ENCODE measurements at places on chromosomes 7 and 10.

DNA sequence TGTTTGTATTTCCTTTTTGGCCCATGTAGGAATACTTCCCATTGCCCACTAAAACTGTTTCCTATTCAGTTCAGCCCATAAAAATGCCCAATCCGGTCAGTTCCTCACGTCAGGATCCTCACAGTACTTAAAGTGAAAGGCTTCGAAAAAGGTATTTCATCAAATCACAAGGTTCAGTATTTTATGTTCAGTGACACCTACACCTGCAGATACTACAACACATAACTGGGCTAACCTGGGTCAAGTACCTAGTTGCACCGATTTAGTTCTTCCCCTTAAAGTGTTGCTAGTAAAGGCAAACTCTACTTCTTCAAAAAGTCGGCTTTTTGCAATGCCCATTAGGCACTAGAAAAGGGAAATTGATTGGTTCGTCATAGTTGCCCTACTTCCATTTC lies 1.1 kb downstream of the SNX13 start:
- DNase-seq: no peak

DNA sequence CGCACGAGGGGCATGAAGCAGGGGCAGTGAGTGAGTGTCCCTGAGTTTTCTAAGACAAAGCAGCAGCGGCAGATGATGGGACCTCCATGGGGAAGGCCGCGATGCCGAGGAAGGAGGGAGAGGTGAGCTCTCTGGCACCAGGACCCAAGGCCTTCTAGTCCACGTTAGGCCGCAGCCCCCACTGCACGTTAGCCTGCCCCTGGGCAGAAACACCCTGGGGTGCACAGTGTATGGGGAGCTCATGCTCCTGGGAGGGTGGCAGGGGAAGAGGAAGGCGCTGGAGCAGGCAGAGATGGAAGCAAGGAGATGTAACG lies 97.3 kb upstream of the IKZF1 start:
- DNase-seq: no peak

DNA sequence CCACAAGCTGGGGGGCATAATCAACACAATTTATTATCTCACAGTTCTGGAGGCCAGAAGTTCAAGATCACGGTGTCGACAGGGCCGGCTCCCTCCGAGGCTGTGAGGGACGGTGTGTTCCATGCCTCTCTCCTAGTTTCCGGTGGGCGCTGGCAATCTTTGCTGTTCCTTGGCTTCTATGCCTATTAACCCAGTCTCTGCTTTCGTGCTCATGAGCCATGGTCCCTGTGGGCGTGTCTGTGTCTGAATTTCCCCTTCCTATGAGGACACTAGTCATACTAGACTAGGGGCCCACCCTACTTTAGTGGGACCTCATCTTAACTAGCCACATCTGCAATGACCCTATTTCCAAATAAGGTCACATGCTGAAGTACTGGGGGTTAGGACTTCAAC lies 29.4 kb downstream of the HIPK2 start:
- DNase-seq: no peak

DNA sequence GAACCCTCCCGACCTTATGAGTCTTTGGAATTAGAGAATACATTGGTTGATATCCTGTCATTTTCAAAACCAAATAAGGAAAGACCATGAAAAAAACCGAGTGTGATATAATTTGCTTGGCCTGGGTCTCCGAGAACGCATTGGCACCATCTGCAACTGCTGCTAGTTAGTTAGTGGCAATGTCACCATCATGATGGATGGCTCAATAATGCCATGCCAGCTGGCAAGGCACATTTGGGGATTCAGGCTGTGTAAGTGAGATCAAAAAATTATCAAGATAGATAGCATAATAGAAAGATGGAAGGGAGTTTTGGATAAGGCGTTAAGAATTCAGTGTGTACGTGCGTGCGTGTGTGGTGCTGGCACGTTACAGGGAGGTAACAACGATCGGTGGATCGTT lies 134.7 kb upstream of the TCERG1L start:
- DNase-seq: no peak

GRCh38 chr7:48217753-48218152 lies 46.5 kb downstream of the ABCA13 start:
- no peak for DNase-seq

DNA sequence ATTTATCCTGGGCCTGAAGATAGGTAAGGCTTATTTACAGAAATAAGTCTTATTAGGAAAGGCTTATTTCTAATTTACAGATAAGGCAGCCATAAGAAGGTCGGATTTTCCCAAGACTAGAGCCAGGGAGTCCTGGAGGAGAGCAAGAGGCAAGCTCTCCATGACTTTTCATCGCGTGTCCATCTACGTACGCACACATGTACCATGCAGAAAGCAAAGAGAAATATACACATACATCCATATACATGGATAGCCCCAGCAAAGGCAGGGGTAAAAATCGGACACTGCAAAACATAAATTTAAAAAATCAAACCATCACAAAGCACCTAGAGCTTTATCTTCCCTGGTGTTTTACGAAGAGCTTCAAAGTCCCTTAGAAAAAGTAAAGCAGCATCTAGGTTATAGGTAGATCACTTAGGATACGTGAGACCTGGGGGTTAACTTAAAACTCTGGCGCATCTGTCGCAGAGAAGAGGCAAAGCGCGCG lies 25.8 kb upstream of the ZRANB1 start:
- no peak for DNase-seq

GRCh38 chr10:91969297-91969696 lies 45.7 kb downstream of the BTAF1 start:
- no peak for DNase-seq

DNA sequence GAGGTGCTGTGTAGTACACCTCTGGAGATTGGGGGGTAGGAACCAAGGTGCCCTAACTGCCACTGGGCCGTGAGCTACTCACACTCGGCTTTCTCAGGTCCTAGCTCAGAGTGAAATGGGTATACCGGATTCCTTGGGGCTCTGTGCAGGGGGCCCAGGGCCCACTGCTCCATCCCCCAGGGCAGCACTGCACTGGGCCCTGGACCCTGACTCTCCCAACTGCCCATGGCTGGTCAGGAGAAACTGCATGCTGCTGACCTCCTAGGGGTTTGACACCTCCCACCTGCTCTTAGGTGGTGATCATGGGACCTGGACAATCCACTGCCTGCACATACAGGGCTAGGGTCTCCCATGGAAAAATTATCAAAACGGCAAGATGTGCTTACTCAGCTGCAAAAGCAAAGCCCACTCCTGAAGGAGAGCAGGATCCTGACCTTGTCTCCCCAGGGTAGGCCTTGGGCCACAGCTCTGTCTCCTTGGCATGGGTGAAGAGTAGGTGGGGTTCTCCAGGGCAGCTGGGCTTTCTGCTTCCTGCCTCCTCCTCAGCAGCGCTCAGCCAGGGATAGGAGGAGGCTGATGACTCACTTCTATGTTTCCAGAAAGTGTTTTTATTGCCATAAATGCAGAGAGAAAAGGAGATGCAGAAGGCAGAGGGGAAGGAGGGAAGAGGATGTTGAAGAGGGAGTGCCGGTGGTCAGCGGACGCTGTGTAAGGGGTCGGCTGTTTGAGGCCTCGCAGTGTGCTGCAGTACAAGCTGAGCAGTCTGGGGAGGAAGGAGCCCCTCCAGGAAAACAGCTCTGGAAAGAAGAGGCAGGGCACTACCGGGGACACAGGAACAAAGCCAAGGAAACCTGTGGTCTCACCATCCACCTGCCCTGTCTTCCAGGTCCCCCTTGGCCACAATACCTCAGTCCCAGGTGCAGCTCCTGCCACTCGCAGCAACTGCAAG lies 107.8 kb downstream of the ARHGAP22 start:
- no peak for DNase-seq

DNA sequence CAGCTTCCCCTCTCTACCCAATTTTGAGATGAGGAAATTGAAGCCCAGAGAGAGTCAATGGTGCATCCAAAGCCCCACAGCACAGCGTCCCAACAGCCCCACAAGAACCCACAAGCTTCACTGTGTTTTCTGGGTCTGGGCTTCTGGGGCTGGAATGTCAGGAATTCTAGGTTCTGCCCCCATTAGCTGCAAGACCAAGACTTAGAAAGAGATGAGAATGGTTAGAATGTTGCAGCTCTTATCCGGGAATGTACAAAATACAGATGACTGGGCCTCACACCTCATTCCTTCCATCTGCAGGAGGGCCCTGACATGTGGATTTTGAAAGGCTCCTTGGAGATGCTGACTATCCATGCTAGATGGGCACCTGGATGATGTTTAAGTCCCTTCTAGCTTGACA lies 6.0 kb upstream of the SGPL1 start:
- no peak for DNase-seq

DNA sequence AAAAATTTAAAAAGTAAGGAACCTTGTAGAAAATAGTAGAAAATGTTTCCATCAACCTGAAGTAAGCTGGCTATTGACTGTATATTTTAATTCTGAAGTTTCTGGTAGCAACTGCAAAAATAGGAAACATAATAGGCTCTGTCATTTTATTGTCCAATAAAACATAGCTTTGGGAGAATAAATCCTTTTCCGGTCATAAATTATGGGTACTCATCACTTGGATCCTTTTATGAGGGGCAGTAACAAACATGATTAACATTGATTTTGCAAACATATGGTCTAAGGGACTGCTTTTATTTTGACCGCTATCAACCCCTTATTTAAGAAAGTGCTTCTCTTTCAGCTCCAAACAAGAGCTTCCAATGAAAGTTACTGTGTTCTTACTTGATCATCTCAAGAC lies 495.9 kb upstream of the ANKRD30A start:
- no peak for DNase-seq

GRCh38 chr10:121580276-121581116 lies 17.7 kb downstream of the FGFR2 start:
- no peak for DNase-seq

- no peak for DNase-seq
Observed at GRCh38 chr10:123044391-123044790, 35.6 kb downstream of the ACADSB start.

- DNase-seq: no peak
Observed at GRCh38 chr10:27436710-27437109, 67.4 kb upstream of the RAB18 start.

DNA sequence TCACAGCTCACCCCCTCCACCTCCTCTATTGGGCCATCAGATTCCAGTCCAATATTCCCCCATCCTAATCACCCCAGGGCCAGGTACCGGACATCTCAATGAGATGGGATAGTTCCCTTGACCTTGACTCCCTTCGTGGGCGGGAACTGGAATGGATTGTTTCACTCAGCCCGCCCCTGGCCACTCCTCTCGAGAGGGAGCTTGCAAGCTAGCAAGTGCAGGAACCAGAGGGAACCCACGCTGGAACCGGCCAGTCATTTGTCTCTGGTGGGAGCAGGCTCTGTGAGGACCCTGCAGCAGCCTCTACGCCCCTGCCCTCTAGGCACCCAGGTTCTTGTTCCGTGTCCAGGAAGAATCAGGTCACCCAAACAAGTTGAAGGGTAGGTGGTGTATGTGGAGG lies 11.0 kb upstream of the RADIL start:
- DNase-seq: no peak

- DNase-seq: no peak
Observed at GRCh38 chr10:24574578-24575155, 149.0 kb downstream of the ARHGAP21 start.

DNA sequence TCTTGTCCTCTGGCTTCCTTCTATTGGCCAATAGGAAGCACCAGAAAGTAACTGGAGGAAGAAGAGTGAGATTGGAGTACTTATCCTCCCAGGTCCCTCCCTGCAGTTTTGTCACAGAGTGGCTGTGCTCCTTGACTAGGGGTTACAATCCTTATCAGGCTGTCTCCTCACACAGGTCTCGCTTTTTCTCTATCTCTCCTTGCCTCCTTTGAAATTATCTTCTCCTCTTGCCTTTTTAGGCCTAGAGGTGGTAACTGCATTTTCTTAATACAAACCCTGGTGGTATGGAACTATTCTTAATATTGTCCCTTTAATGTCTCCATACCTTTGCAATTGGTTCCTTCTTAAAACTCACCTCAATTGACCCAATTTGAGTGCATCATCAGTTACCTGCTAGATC lies 2.7 kb downstream of the PRSS37 start:
- DNase-seq: no peak

DNA sequence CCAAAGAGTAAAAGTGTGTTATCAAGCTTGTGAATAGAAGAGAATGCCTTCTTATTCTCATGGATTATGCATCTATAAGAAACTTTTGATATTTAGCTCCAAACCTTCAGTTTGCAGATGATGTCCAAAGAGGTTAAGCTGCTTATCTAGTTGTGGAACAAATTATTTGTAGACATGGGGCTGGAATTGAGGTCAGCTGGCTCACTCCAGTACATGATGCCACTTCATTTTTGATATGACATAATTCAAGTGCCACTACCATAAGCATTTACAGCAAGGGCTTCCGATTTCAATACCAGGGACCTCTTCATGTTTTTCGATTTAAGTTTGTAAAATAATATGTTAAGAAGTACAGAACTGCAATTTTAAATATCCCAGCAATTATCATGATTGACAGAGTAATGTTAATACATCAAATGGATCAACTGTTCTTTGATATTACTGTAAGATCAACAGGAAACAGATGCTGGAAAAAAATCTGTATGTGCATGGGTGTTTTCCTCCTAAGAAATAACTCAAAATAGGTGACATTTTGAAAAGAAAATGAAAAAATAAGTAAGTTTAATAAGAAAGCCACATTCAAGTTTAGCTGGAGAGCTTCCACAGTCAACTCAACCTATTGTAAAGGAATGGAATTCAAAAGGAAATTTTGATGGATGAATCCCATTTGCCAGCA lies 12.7 kb downstream of the FAM3C start:
- no peak for DNase-seq

GRCh38 chr7:106326594-106327537 lies 42.1 kb upstream of the NAMPT start:
- no peak for DNase-seq

- no peak for DNase-seq
Observed at GRCh38 chr7:92586841-92587240, 3.3 kb downstream of the FAM133B start.

GRCh38 chr10:61974601-61975390 lies 73.3 kb downstream of the ARID5B start:
- no peak for DNase-seq

GRCh38 chr10:103942866-103943265 lies 24.1 kb upstream of the SLK start:
- DNase-seq: no peak

GRCh38 chr7:90312745-90313144 lies 8.4 kb downstream of the FAM237B start:
- no peak for DNase-seq

DNA sequence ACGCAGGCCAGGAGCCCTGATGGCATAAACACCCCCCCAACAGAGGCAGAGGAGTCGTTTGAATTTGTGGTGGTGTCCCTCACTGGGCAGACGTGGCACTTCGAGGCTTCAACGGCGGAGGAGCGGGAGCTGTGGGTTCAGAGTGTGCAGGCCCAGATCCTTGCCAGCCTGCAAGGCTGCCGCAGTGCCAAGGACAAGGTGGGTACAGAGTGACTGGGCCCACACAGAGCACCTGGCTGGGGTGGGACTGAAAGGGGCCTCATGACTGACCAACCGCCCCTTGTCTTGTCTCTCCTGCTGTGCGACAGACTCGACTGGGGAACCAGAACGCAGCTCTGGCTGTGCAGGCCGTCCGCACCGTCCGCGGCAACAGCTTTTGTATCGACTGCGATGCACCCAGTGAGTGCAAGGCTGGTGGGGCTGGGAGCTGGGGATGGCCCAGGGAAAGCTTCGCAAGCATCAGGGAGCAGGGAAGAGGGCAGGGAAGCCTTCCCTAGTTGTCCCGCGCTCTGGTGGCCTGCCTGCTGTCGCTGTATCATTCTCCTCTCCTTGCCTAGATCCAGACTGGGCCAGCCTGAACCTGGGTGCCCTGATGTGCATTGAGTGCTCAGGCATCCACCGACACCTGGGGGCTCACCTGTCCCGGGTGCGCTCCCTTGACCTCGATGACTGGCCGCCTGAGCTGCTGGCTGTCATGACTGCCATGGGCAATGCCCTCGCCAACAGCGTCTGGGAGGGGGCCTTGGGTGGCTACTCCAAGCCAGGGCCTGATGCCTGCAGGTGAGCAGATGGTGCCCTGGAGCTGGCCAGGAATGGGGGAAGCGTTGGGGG lies 25.4 kb downstream of the GBX1 start:
- DNase-seq: no peak
